ENCODE measurements at places on chromosomes 5 and 9. TPM values are rescaled to one million over a fixed set of nuclear protein-coding genes. Genes with fewer than 3 reads are reported as not detected.

DNA sequence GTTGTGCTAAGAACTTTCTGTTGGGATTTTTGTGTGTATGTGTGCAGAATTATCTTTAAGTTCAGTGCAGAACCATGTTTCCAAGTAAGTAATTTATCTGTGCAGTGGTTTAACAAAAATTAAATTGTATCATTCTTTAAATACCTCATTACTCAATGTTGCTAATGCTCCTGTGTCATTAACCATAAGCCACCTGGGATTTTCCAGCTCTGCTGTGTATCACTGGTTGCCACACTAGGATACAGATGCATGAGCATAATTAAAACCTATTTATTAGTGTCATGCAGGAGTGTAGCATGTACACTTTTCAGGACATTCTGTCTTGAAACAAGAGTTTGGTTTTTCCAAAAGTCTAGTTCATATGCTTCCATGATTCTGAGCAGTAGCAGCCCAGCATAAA lies 120.4 kb upstream of the PTGER4 start:
- H3K4me1 ChIP-seq = peaks cover 9% of the 10 kb centered on the region
- no peak overlapping the region for H3K27ac ChIP-seq
- H3K36me3 ChIP-seq = no peaks in the 10 kb centered on the region

- H3K36me3 ChIP-seq = no peaks in the 10 kb centered on the region
- H3K27ac ChIP-seq = no peak overlapping the region
- DNase-seq = peak; percentile 70
- no peak overlapping the region for H3K4me3 ChIP-seq
- H3K4me1 ChIP-seq = no peaks in the 10 kb centered on the region
Measured at GRCh38 chr5:168706655-168707069, 127.5 kb upstream of the PANK3 start.

GRCh38 chr5:58929726-58930125 lies 346.9 kb downstream of the RAB3C start:
- no peak overlapping the region for H3K27ac ChIP-seq
- peaks cover 17% of the 10 kb centered on the region for H3K4me1 ChIP-seq
- no peak overlapping the region for H3K4me3 ChIP-seq
- no peaks in the 10 kb centered on the region for H3K36me3 ChIP-seq

DNA sequence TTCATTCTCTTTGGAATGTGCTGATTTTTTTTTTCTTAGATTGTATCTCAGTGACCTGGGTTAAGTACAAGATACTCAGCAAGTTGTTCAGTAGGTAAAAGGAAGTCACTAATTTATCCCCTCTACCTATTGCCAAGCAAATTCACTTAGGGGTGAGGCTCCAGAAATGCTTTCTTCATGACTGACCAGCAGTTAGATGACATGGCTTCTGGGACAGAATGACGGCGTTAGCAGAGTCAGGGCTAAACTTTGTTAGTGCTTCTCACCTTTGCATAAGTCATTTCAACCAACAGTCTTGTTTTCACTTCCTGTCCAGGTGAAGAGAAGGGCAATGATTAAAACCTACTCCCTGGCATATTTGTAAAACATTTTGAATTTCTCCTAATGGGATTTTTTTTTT lies 20.2 kb upstream of the MTAP start:
- H3K27me3 ChIP-seq = peaks cover 45% of the 10 kb centered on the region
- H3K4me3 ChIP-seq = no peak overlapping the region
- DNase-seq = no peak
- H3K36me3 ChIP-seq = no peaks in the 10 kb centered on the region
- H3K27ac ChIP-seq = no peak overlapping the region
- H3K4me1 ChIP-seq = peaks cover 5% of the 10 kb centered on the region

GRCh38 chr5:43037636-43038495 lies 2.3 kb downstream of the ANXA2R start:
- no peaks in the 10 kb centered on the region for H3K36me3 ChIP-seq
- no peaks in the 10 kb centered on the region for H3K27me3 ChIP-seq
- peak; percentile 86 for DNase-seq
- H3K4me3 ChIP-seq = peak overlapping the region; percentile 91
- peak overlapping the region; percentile 96 for H3K27ac ChIP-seq
- H3K4me1 ChIP-seq = peaks cover 47% of the 10 kb centered on the region

DNA sequence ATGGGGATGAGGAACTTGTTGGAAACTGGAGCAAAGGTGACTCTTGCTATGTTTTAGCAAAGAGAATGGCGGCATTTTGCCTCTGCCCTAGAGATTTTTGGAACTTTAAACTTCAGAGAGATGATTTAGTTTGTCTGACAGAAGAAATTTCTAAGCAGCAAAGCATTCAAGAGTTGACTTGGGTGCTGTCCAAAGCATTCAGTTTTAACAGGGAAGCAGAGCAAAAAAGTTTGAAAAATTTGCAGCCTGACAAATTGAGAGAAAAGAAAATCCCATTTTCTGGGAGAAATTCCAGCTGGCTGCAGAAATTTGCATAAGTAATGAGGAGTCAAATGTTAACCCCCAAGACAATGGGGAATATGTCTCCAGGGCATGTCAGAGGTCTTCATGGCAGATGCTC lies 682.3 kb upstream of the ST8SIA4 start:
- H3K27ac ChIP-seq = no peak overlapping the region
- H3K36me3 ChIP-seq = no peaks in the 10 kb centered on the region
- no peaks in the 10 kb centered on the region for H3K4me1 ChIP-seq
- no peak overlapping the region for H3K4me3 ChIP-seq
- no peak for DNase-seq
- no peaks in the 10 kb centered on the region for H3K27me3 ChIP-seq

DNA sequence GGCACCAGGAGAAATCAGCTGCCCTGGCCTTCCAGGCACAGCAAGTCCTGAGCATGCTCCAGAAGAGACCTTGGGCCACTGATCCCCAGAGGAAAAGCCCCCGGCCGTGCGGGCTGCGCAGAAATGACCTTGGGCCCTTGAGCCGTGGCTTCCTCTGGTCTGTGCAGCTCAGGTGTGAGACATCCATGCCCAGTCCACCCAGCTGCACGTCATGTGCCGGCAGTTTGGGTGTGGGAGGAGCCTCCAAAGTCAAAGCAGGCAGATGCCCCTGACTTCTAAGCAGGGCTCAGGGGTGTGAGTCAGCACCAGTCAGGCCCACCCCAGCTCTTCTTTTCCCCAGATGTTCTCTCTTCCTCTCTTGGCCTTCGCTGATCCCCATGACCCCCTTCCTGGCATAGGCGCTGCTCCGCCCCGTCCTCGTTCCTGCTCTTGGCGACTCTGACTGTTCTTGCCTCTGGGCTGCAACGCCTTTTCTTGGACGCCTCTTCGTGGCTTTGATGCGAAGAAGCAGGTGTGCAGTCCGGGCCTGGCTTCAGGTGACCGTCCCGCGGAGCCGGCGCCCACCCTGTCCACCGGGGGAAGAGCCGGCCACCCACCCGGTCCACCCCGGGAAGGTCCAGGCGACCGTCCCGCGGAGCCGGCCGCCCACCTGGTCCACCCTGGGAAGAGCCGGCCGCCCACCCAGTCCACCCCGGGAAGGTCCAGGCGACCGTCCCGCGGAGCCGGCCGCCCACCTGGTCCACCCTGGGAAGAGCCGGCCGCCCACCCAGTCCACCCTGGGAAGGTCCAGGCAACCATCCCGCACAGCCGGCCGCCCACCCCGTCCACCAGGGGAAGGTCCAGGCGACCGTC lies 5.9 kb upstream of the QSOX2 start:
- no peak overlapping the region for H3K27ac ChIP-seq
- no peak overlapping the region for H3K4me3 ChIP-seq
- H3K36me3 ChIP-seq = no peaks in the 10 kb centered on the region
- no peak for DNase-seq

BTNL8 gene
- not detected for total RNA-seq

- H3K4me1 ChIP-seq = no peaks in the 10 kb centered on the region
- peaks cover 14% of the 10 kb centered on the region for H3K27me3 ChIP-seq
- no peak for DNase-seq
- no peaks in the 10 kb centered on the region for H3K36me3 ChIP-seq
- H3K4me3 ChIP-seq = no peak overlapping the region
Measured at GRCh38 chr5:73867345-73868335, 241.6 kb downstream of the ARHGEF28 start.

GRCh38 chr5:26856238-26856637 lies 182.1 kb downstream of the CDH9 start:
- no peaks in the 10 kb centered on the region for H3K4me1 ChIP-seq

GRCh38 chr9:134285215-134285845 lies 40.9 kb upstream of the RXRA start:
- no peaks in the 10 kb centered on the region for H3K27me3 ChIP-seq
- DNase-seq = no peak
- no peak overlapping the region for H3K4me3 ChIP-seq
- H3K4me1 ChIP-seq = no peaks in the 10 kb centered on the region

DNA sequence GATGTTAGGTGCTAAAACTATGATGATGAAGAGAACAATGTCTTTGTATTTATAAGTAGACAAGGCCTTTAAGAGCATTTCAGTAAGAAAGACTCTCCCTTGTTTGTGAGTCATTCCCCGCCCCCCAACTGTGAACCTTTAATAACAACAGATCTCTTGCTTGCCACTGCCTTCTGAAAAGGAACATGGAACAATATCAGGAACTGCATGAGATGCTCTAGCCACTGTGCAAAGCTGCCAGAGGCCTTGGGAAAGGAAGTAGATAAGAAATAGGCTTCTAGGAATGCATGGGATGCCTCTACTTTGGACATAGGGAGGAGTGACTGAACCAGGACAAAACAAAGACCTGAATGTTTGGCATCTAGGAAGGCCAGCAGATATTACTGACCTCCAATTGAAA lies 296.1 kb upstream of the MPDZ start:
- H3K27me3 ChIP-seq = no peaks in the 10 kb centered on the region
- no peak overlapping the region for H3K27ac ChIP-seq
- H3K36me3 ChIP-seq = no peaks in the 10 kb centered on the region
- H3K4me1 ChIP-seq = no peaks in the 10 kb centered on the region
- no peak for DNase-seq

HAPLN1 gene
- not detected for total RNA-seq

- H3K27me3 ChIP-seq = no peaks in the 10 kb centered on the region
- no peaks in the 10 kb centered on the region for H3K36me3 ChIP-seq
- H3K4me3 ChIP-seq = no peak overlapping the region
- no peak for DNase-seq
Measured at GRCh38 chr5:16807547-16807864, 128.6 kb downstream of the MYO10 start.

DNA sequence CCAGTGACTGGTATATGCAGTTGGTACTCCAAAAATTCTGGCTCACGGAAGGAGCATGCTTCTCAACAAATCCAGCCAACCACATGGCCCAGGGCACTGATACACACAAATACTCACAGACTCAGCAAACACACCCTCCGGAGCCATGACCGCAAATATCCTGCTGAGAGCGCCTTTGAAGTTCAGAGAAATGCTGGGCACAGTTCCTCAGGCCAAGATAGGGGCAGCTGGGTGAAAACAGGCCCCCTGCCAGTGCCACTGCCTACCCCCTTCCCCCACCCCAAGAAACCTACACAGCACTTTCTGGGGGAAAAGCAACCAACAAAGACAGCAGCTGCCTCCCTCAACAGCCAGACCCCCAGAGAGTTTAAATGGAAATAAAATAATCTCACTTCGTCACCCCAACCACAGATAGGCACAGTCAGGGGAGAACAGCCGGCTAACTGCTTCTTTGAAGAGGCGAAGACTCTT lies 120.0 kb downstream of the C5orf15 start:
- H3K36me3 ChIP-seq = no peaks in the 10 kb centered on the region
- DNase-seq = no peak
- H3K4me3 ChIP-seq = no peak overlapping the region
- peaks cover 6% of the 10 kb centered on the region for H3K27me3 ChIP-seq
- peak overlapping the region; percentile 41 for H3K27ac ChIP-seq

- peaks cover 8% of the 10 kb centered on the region for H3K4me1 ChIP-seq
- H3K36me3 ChIP-seq = peaks cover 42% of the 10 kb centered on the region
- H3K27ac ChIP-seq = no peak overlapping the region
- no peaks in the 10 kb centered on the region for H3K27me3 ChIP-seq
- no peak for DNase-seq
- no peak overlapping the region for H3K4me3 ChIP-seq
Measured at GRCh38 chr5:109718216-109718615, 28.5 kb downstream of the MAN2A1 start.

DNA sequence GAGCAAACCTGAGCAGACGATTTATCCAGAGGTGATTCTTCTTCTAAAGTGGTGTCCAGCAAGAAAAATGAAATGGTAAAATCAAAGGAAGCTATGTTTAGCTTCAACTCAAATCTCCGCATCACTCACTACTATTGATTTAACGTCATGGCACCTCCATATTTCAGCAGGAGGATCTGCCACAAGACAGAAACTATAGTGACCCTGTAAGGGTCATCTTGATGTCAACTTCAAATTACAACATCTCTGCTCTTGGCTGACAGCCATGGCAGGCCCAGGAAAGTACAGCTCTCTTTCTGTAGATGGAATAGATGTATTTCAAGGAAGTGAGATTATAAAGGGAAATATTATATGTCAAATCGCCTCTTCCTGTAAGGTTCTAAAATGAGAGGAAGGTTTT lies 10.1 kb upstream of the EFNA5 start:
- H3K36me3 ChIP-seq = no peaks in the 10 kb centered on the region
- peaks cover 17% of the 10 kb centered on the region for H3K27me3 ChIP-seq
- DNase-seq = no peak
- no peak overlapping the region for H3K4me3 ChIP-seq
- H3K27ac ChIP-seq = no peak overlapping the region

RPL7A gene
- 2,650 TPM for total RNA-seq

DNA sequence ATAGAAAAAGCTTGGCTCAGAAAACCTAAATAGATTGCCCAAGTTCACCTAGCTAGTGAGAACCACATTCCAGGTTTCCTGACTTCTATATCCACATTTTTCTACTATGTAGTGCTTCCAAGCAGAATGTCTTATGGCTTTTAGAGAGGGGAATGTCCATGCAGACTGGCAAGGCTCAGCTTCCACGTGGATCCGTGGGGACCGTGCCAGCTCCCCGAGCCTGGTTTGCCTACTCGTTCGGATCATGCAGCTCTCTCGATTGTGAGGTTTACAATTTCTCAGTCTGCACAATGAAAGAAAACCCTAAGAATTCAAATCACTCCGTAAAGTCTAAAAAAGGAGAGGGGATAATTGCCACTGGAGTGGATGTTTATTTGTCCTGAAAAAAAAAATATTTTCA lies 256.5 kb upstream of the NR4A3 start:
- no peak overlapping the region for H3K4me3 ChIP-seq
- no peaks in the 10 kb centered on the region for H3K4me1 ChIP-seq
- no peak for DNase-seq
- peaks cover 25% of the 10 kb centered on the region for H3K27me3 ChIP-seq

RNF180 gene
- not detected for total RNA-seq

OR1L4 gene
- not detected for total RNA-seq

GRCh38 chr5:82639393-82640144 lies 361.4 kb upstream of the RPS23 start:
- H3K4me3 ChIP-seq = no peak overlapping the region
- H3K4me1 ChIP-seq = peaks cover 17% of the 10 kb centered on the region
- H3K27me3 ChIP-seq = no peaks in the 10 kb centered on the region
- DNase-seq = no peak
- H3K36me3 ChIP-seq = no peaks in the 10 kb centered on the region
- no peak overlapping the region for H3K27ac ChIP-seq

MARCHF11 gene
- not detected for total RNA-seq

- no peaks in the 10 kb centered on the region for H3K36me3 ChIP-seq
- H3K27me3 ChIP-seq = peaks cover 10% of the 10 kb centered on the region
- no peak for DNase-seq
- H3K4me1 ChIP-seq = no peaks in the 10 kb centered on the region
- H3K4me3 ChIP-seq = no peak overlapping the region
- no peak overlapping the region for H3K27ac ChIP-seq
Measured at GRCh38 chr9:27535701-27536118, 6.1 kb upstream of the MOB3B start.

All from activated CD4-positive, alpha-beta T cell treated with anti-CD3 and anti-CD28 coated beads, Interleukin-2, amount 10 ng/mL, durations not matched to agents 24 days and 14 days (primary cell).